ENCODE measurements at places on chromosomes 13 and 19.

- DNase-seq: no peak
These were observed 9.5 kb upstream of the KLK12 start for GRCh38 chr19:51044327-51044726.

DNA sequence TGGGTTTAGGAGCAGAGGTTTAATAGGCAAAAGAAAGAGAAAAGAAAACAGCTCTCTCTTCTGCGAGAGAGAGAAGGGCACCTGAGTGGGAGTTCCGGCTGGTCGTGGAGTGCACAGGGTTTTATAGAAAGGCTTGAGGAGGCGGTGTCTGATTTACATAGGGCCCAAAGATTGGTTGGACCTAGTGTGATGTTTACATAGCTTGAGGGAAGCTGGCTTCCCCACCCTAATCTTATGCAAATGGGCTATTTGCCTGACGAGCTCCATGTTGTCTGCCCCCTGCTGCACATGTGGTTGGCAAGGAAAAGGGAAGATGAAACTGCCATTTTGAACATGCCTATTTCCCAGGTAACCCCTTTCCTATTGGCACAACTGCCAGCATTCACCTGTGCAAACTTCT, 21.5 kb upstream of the MEDAG start:
- no peak for DNase-seq

- DNase-seq: no peak
These were observed 319.0 kb downstream of the ZNF536 start for GRCh38 chr19:30690935-30691818.

DNA sequence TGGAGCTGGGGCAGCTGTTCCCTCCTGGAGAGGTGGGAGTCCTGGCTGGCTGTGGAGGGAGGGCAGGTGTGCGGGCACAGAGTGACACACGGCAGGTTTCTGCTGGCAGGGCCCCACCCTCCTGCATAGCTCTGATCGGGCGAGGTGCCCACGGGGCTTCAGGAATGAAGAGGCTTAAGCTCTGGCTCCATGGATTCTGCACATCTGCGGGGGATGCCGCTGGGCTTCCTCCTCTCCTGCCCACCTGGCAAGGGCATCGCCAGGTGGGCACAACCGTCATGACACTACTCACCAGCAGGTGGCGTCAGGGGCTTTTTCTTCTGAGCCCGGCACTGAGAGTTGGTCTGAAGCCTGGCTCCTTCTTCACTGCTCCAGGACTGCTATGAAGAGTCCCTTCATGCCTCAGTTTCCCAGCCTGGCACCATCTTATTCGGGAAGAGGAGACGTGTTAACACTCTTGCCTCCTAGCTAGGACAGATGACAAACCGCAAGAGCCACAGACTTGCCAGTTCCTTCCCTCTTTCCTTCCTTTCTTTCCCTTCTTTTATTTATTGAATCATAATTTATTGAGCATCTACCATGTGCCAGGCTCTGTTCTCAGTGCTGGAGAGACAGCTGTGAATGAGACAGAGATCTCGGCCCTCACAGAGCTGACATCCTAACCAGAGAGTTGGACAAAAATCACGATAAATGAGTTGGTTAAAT, 15.2 kb upstream of the PAK4 start:
- DNase-seq: peak; percentile 34

- no peak for DNase-seq
These were observed 62.3 kb downstream of the CCDC70 start for GRCh38 chr13:51923983-51924539.

DNA sequence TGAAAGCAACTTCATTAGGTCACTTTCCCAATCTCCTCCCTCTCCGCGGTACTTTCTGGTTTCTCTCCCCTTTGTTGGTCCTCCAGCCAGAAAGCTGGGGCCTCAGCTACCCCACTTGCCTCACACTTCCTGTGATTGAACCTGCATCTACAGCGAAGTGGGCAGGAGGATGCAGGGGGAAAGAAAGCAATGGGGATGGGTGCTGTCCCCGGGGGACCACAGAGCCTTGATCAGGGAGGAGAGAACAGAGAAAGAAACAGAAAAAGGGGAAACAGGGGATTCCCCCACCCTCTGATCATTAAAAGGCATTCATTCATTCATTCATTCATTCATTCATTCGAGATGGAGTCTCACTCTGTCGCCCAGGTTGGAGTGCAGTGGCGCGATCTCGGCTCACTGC, 74.2 kb downstream of the TRPM4 start:
- no peak for DNase-seq

DNA sequence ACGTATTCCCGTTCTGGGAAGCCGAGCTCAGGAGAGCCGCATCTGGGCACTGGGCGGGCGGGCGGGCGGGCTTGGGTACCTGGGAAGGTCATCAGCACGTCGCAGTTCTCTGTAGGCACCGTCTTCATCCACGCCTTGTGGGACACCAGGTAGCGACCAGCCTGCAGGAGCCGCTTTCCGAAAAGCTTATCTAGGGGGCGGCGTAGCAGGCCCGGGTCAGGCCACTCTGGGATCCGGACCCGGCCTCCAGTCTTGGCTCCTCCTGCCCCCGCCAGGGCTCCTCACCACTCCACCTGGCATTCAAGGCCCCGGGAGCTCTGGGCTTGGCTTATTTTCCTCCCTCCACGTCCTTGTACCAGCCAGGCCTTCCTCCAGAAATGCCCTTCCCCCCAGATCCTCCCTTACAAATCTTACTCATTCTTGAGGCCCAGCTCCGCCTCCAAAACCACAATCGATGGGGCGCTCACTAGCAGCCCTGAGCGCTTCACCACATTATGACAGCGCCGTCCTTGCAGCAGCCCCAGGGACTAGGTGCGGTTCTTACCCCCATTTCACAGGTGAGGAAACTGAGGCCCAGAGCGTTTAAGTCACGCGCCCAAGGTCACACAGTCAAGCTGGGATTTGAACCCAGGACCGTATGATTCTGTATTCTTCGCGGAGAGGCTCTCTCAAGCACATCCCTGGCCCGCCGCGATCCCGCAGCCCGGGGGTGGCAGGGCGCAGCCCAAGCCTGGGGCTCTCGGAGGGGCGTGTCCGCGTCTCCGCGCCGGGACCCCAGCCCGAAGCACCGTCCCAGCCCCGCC, 843 bp downstream of the ANO8 start:
- peak; percentile 46 for DNase-seq

- no peak for DNase-seq
These were observed 943.0 kb upstream of the PCDH9 start for GRCh38 chr13:68173111-68173510.

DNA sequence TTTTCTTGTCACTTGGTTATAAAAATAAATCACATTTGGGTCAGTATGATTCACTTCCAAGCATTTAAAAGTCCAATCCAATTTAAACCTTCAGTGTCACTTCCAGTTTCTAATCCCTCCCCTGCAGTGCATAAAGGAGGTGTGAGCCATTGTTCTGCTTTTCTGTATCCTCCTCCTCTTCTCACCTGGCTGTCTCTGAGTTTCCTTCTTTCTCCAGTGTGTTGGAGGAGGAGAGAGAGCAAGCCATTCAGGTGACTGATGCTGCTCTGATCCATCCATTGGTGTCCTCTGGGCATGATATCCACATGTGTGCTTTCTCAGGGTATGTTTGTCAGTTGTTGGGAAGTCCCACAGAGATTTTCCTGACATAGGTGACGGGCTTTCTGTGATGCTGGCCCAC, 1.2 kb downstream of the NUDT15 start:
- DNase-seq: no peak

- no peak for DNase-seq
These were observed 11.7 kb downstream of the UGGT2 start for GRCh38 chr13:96041326-96042110.

DNA sequence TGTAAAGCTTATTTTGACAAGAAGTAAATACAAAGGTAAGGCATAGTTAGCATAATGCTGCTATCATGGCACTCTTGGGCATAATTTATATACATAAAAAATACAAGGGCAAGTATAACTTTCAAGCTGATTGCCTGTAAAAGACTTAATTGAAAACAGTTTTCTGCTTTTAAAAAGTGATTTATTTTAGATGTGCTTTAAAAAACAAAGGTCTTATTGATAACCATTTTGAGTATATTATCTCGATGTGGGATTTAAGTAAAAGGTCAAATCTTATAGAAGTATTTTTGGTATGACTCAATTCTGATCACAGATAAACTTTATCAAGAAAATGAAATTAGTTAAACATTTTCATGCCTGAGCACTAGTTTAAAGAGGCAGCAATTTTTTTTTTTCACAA, 175.8 kb downstream of the KCNRG start:
- DNase-seq: no peak

DNA sequence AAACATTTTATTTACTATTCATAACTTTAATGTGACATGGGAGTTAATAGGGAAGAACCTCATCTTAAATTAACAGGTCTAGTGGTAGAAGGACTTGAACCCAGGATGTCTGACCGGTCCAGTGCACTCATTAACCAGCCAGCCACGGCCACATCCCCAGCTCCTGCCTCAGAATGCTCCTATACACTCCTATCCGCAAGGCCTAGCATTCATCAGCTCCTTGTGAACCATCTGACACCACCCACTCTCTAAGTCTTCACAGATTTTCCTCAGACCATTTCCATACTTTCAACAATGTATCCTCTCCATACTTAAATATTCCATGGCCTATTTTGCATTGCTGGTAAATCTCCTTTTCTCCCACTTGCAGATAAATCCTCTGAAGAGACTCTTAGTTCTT, 98.3 kb downstream of the KLF12 start:
- no peak for DNase-seq

- DNase-seq: peak; percentile 50
These were observed 5.0 kb downstream of the CLEC11A start for GRCh38 chr19:50728084-50728737.

- no peak for DNase-seq
These were observed 20.5 kb upstream of the SLC7A10 start for GRCh38 chr19:33245948-33246708.

- no peak for DNase-seq
These were observed 18.3 kb downstream of the NMRK2 start for GRCh38 chr19:3950871-3951861.

DNA sequence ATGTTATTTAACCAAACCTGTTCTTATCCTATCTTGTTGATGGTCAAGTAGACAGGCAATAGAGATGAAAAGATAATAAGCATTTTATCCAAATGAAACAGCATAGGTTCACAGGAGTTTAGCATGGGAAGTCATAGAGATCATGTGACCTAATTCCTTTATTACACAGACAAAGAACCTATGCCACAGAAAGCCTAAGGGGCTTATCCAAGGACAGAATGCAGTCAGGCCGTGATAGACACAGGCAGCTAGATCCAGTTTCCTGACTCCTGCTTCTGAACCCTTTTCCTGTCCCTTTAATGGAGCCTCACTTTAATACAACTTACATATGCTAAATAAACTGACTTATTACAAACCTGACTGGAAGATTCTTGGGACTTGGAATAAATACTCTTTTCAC, 532.1 kb downstream of the IRS2 start:
- DNase-seq: no peak

GRCh38 chr13:31192306-31192705, 7.5 kb upstream of the B3GLCT start:
- DNase-seq: no peak

- DNase-seq: no peak
These were observed 21.4 kb downstream of the LCP1 start for GRCh38 chr13:46160471-46161066.

- no peak for DNase-seq
These were observed 129.3 kb upstream of the SPACA7 start for GRCh38 chr13:112246731-112247470.

- DNase-seq: no peak
These were observed 8.2 kb downstream of the PROZ start for GRCh38 chr13:113166681-113167080.
